ENCODE measurements at places on chromosomes 4 and X.

DNA sequence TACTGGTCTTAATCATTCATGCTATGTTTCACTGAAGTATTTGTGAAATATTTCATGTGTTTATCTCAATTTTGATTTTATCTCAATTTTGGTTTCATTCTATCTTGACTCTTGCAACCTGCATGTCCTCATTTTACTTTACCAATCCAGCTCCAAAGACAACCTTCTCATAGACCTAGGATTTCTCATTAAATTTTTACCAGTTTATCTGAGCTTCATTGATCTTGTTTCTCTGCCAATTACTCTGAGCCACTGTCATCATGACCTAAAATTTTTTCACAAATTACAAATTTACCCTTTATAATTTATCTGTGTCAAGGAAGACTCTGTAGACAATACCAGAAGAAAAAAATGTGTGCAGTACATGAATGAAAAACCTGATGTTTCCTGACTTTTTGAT lies 18.6 kb upstream of the UGT2B17 start:
- no peak for DNase-seq

DNA sequence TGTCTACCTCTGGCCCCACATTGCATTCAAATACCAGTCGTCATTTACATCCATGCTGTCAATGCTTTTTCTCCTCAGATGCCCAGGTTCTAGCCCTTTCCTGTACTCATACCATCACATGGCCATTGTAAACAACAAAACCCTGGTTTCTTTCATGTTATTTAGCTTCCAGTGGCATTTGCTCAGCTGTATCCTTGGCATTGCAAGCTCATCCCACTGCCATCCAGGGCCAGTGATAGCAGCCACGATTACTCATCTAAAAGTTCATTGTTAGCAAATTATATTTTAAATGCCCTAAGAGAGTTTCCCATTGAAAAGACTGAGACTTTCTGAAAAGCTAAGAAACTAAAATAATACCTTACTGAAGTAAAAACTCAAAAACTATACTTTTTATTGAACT lies 34.0 kb downstream of the VEGFC start:
- no peak for DNase-seq

GRCh38 chrX:15310117-15310516 lies 5.3 kb downstream of the ASB11 start:
- DNase-seq = no peak

GRCh38 chrX:112731793-112732192 lies 52.1 kb upstream of the LHFPL1 start:
- no peak for DNase-seq

DNA sequence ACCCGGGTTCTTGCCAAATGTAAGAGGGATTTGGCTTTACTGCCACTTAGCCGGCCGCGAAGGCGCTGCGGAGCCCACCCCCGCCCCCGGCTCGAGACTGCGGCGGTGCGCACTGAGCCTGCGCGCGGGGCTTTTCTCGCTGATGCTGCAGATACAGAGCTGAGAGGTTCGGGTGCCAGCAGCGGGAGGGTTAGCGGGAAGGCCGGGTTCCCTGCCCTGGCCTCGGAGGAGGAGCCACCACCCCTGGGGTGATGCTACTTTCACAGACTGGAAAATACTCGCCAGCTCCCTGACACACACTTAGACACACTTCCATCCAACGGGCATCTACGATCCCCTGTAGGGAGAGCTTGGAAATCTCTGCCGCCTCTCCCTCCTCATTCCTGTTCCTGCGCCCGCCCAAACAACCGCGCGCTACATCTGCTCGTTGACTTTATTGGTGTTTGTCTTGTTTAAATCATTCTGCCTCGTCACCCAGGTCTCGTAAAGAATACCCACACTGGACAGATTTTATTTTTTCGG lies 2.1 kb upstream of the PCDH7 start:
- DNase-seq = no peak

GRCh38 chrX:150207733-150208132 lies 155.4 kb upstream of the MAMLD1 start:
- DNase-seq = no peak

DNA sequence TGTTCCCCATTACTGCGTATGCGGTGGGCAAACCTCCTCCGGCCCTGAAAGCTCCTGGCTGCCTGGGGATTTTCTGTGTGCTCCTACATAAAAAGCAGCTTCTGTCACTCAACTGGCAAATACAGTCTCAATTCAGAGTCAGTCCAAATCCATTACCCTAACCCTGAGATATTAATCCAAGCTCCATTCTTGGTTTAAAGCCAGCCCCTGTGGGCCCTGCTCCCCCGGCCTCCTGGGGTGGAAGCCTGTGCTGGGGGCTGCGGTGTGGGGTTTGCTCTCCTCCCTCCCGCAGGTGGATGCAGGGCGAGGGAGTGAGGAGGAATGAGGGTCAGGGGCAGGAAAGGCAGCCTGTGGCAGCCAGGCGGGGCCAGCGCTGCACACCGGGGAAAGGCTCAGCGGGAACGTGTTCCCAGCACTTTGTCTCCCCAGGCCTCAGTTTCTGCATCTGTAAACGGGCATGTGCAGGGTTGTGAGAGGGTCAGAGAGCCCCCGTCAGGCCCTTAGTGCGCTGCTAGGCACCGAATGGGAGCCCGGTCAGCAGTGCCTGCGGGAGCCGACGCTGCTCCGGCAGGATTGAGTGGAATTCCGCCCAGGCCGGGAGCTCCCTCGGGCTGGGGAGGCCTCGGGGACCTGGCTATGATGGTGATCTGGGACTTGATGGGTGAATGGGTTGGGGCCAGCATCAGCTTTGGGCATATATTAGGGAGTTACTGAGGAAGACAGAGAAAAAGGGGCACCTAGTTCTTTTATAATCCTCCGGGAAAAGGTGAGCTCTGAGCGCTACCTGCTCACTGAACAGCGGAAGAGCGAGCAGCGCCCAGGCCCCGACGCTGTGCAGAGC lies 6.3 kb upstream of the RGS12 start:
- DNase-seq = peak; percentile 49

DNA sequence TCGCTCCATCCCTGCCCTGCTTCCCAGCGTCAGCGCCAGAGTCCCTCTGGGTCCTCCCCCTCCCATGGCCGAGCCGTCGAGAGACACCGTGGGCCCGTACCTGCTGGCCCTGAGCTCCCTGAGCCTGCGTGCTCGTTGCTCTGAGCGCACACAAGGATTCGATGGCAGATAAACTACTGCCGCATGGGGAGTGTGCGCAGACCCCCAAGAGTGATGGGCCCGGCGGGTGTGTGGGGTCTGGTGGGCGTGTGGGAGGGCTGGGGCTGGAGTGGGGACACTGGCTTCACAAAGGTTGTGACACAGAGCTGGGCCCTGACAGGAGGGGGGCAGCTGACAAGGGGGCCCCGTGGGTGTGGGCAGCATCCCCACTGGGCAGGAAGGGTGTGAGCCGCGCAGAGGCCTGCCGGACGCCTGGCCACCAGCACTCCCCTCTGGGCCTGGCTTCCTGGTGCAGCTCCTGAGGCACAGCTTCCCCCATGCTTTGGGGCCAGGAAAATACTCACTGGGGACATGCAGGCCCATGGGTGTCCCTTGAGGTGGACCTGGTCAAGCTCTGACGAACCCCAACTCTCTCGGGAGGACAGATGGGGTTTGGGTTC lies 4.8 kb upstream of the RGS12 start:
- DNase-seq = peak; percentile 50

Data from activated effector memory CD4-positive, alpha-beta T cell treated with anti-CD3 and anti-CD28 coated beads, Interleukin-2, amount 50 U/mL, for 16 hours (primary cell).